ENCODE measurements at places on chromosomes 6 and 20.

- no peak for DNase-seq
These were observed 2.8 kb downstream of the ADNP start for GRCh38 chr20:50928469-50928868.

DNA sequence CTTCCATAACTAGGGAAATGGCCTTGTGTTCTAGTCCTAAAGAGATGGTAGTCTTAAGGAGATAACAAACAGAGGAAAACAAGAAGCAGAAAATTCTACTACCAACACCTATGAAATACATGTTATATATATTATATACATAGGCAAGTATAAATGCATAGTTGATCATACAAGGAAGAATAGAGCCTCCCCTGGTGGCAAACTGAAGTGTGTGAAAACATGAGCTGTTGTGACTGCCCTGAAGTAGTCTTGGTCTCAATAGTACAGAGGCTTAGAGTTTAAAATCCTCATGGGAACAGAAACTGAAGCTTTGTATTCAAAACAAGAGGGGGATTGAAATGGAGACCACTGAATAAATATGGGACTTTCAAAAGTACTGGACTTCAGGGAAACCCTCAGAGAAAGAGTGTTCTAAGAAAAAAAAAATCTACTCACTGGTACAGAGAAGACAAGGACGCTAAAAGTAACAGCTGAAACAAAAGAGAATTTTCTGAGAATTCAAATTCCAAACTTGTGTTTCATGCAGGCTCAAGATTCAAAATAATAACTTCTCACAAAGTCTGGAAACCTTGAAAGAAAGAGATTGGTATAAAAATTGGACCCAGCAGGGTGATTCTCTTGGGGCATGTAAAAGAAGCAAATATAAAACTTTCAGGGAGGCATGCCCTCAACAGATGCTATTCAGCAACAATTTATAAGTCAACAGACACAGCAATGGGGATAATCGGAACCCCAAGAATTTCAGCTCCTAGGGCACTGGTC is 59.7 kb upstream of the SAMD3 start:
- DNase-seq = peak; percentile 52

DNA sequence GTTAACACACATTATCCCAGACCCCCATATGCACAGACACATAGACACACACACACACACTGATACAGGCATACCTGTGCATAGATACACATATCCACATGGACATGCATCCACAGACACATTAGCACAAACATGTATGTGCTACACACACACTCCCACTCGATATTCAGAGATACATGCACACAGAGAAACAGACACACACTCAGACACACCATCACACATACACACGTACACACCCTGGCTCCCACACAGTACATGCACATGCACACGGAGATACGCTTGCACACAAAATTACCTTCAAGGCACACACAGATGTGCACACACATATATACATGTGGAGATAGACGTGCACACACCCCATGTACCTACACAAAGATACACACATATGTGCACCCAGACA is 19.7 kb downstream of the RBM38 start:
- no peak for DNase-seq

DNA sequence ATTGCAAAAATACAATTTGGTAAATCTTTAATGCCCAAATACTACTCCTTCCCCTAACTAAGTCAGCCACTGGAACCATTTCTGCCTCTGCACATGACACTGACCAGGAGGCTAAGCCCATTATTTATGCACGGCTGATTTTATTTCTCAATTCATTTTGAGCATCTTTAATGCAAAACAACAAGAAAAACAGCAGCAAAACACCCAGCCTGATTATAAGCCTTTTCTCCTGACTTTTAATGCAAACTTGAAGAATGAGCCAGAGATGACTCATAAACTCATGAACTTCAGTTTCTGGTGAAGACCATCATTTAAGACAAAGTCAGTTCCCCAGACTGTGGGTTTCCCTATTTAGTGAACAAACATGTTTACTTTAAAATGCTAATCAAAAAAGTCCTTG is 51.6 kb downstream of the CYP24A1 start:
- no peak for DNase-seq

GRCh38 chr6:166633732-166634535 is 6.9 kb upstream of the RPS6KA2 start:
- DNase-seq = no peak

DNA sequence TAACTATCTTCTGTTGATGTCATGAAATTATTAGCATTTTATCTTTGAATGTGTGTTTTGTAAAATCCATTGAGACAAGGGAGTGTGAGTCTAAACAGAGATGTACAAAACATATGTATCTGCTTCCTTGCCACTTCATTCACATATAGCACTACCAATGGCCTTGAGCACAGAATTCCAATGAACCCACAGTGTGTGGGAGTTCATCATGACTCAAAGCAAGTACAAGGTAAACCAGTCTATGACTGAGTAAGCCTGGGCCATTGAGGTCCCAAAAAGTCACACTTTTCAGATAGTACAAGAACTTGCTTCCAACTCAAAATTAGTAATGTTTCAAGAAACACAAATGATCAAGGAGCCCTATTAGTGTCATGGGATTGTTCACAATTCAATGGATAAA is 218.6 kb downstream of the MANEA start:
- DNase-seq = no peak

DNA sequence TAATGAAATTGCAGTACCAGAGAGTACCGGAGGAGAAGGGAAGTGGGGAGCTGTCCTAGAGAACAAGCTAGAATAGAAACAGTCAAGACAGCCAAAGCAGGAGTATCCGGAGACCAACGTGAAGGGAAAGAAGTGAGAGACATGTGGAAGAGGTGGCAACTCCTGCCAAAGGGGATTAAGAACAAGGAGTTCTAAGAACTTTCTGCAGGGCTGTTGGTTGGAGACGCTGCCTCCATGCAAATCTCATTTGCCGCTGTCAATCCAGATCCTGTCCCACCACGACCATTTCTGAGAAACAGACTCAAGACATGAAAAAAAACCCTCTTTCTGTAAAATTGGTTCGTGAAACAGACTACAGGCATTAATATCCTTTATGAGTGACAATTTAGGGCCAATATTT is 595.7 kb downstream of the PTPRT start:
- no peak for DNase-seq

- peak; percentile 22 for DNase-seq
These were observed 4.8 kb downstream of the F13A1 start for GRCh38 chr6:6315660-6316059.

Data from NCI-H524 (cell line).